Ureter (tissue), 1 donor: ENCODE measurements at places on chromosomes 16 and 17. TPM values are rescaled to one million over a fixed set of nuclear protein-coding genes. Genes with fewer than 3 reads are reported as not detected.

The KRTAP4-1 gene
- total RNA-seq: not detected

- no peak for DNase-seq
These were observed 9.2 kb downstream of the FAM20A start for GRCh38 chr17:68592009-68592408.

DNA sequence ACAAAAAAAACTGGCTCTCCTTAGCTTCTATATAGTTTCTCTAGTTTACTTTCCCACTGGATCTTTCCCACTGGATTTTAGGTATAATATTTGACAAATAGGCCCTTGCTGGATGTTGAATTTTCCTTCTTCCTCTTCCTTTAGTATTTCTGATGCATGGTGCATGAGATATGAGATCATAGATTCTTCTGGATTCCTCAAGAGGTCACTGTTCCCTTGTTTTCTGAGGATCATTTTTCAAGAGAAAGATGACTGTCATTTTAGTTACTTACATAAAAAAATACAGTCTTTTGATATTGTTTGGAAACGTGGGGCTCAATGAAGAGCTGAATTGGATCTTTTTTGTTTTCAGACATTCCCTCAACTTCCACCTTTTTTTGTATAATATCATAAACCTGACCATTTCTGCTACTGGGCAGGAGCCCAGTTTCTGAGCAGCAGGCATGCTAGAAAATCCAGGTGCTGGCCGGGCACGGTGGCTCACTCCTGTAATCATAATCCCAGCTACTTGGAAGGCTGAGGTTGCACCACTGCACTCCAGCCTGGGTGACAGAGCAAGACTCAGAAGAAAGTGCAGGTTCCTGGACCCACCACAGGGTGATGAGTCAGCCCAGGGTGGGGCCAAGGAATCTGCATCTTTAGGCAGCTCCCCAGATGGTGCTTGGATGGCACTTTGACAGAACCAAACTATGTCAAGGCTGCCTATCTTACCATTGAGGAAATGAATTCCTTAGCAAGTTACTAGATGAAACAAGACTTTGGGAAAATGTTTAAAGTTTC lies 70.3 kb downstream of the SDR42E1 start:
- DNase-seq: no peak

DNA sequence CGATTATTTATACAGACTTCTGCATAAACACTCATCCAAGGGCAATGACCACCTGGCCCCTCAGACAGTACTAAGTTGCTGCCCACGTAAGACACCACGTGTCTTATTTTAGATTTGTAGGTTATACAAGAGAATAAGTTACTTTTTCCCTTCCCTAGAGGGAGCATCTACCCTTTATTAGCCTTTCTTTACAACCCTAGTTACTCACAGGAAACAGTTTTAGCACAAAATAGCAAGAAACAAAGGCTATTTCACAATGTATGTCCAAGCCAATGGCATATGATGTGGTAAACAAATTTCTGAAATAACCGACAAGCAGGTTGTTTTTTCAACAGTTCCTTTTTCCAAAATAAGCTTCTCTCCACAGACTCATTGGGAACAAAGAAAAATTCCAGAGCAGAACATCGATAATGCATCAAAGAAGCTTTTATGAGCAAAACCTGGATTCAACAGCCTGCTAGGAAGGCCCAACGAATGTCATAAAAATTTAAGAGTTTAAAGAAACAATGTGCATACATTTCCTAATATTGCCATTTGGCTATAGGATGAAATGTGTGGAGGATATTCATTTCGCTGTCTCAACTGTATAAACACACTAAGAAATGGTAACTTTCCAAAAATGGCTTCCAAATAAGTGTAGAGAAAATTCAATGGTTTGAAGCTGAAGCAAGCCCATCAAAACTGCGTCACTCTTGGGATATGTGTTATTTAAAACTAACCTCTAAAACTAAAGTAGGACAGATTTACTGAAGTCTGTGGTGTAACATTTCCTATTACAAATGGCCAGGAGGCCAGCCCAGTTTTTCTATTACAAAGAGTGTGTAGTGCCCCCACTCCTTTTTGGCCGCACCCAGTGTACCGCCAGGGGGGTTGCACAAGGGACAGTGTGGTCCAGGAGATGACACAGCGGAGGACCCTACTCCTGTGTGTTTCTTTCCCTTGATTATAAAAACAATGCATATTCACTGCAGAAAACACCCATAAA lies 50.4 kb upstream of the ERN1 start:
- no peak for DNase-seq

DNA sequence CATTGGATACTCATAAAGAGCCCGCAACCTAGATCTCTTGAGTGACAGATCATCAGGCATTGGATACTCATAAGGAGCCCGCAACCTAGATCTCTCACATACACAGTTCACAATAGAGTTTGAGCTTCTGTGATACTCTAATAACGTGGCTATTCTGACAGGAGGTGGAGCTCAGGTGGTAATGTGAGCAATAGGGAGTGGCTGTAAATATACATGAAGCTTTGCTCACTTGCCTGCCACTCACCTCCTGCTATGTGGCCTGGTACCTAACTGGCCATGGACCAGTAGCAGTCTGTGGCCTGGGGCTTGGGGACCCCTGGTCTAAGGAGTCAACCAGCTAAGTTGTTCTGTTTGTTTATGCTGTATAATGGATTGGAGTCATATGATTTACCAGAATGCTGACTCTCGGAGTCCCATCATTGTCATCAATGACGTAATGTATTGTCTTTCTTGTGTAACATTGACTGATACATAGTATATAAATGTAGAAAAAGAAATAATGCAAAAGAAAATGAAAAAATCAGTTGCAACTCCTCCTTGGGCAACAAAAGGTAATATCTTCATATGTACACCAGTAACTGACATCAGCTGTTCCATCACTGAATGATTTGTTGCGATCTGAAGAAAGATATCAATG lies 17.5 kb downstream of the ABCA9 start:
- DNase-seq: no peak
